Brain pericyte (primary cell): ENCODE measurements at places on chromosomes 6 and 20.

GRCh38 chr6:56526860-56527544, 115.7 kb downstream of the DST start:
- no peak for DNase-seq

DNA sequence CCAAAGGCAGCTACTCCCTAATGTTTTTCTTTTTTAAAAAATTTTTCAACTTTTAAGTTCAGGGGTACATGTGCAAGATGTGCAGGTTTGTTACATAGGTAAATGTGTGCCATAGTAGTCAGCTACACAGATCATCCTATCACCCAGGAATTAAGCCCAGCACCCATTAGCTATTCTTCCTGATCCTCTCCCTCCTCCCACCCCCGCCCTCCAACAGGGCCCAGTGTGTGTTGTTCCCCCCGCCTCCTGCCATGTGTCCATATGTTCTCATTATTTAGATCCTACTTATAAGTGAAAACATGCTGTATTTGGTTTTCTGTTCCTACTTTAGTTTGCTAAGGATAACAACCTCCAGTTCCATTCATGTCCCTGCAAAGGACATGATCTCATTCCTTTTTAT, 12.4 kb downstream of the TRIM15 start:
- no peak for DNase-seq

- DNase-seq, result no peak
Observed at GRCh38 chr20:32779500-32780211, 17.5 kb downstream of the DNMT3B start.

- no peak for DNase-seq
Observed at GRCh38 chr6:163999475-164000125, 585.1 kb downstream of the QKI start.

DNA sequence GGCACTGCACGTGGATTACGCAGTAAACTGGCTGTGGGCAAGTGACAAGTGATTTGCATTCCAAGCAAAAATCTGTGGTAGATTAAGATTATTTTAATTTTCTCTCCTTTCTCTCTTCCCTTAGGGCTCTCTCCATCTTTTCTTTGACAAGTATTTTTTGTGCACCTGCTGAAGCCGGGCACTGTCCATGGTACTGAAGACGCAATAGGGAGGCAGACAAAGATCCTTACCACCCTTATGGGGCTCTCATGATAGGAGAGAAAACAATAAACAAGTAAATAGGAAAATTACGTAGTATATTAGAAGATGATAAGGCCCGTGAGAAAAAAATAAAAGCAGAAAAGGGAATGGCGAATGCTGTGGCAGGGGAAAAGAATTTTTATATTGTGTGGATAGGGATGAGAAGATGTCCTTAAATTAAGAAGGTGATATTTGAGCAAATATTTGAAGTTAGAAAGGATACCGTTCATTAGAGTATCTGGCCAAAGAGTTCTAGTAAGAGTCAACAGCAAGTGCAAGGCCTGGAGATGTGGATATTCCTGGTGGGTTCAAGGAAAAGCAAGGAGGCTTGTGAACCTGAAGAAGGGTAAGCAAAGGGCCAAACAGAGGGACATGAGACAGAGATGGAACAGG, 146.0 kb downstream of the LAMP5 start:
- DNase-seq, result no peak

DNA sequence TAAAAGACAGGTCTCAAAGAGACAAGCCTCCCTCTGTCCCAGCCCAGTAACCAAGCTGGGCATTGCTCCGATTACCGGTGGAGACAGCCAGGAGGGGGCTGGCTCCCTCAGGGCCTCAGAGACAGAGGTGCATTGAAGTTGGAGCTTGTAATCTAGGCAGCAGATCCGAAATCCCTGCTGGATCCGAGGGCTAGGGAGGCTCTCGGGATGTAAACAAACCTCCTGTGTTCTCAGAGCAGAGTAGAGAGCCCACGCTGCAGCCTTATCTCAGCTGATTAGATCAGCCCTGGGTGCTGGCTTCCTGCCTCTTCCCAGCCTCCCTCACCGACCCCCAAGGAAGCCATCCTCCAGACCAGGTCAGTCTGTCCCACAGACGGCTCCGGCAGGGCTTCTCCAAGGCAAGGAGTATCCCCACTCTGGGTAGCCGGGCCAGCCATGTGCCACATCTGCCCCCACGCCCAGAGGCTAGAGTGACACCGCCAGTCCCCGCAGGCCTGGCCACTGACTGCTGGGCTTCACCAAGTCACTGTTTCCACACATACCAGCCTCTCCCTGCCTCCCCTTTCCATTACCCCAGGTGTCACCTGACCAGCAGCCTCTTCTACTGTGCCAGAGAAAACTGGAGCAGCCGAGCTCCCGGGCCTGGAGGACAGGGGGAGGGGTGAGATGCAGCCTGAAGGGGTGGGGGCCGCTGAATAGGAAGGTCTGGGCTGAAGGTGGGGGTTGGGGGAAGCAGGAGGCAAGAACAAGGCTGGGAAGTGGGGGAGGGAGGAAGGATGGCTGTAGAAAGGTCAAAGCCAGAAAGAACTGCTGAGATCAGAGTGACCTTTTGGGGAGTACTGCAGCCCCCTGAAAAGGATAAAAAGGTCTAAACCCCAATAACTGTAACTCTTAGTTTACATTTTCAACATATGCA, 6.0 kb downstream of the SDC4 start:
- no peak for DNase-seq

DNA sequence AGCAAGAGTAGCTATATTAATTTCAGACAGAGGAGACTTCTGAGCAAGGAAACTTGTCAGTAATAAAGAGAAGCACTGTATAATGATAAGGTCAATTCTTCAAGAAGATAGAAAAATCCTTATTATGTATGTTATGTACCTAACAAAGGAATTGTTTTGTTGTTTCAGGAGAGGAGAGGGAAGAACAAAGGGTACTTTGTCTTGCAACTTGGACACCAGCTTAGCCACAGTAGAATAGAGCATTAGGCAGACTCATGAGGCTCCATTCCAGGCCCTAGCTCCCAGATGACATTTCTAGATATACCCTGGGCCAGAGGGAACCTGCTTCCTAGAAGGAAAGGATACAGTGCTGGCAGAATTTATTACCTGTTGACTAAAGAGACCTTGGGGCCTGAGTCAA, 6.5 kb upstream of the NUS1 start:
- no peak for DNase-seq

- DNase-seq, result no peak
Observed at GRCh38 chr6:54132587-54132986, 21.3 kb downstream of the MLIP start.

DNA sequence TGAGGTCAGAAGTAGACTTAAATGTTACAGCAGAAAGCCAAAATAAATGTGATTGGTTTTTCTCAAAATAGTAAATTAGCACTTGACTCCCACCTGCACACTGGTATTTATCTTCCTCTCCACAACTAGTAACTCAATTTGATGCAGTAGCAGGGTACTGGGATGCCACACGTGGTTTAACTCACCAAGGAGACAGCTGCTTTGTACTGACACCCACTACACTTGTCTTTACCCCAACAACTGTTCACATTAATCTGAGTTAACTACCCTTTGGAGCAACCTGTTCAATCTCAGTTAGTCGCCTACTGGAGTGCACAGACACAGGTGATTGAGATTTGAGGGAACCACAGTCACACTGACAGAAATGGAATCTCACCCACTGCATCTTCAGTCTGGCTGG, 242.1 kb downstream of the PRKN start:
- DNase-seq, result no peak

- DNase-seq, result no peak
Observed at GRCh38 chr20:2899243-2899642, 26.0 kb downstream of the PTPRA start.

DNA sequence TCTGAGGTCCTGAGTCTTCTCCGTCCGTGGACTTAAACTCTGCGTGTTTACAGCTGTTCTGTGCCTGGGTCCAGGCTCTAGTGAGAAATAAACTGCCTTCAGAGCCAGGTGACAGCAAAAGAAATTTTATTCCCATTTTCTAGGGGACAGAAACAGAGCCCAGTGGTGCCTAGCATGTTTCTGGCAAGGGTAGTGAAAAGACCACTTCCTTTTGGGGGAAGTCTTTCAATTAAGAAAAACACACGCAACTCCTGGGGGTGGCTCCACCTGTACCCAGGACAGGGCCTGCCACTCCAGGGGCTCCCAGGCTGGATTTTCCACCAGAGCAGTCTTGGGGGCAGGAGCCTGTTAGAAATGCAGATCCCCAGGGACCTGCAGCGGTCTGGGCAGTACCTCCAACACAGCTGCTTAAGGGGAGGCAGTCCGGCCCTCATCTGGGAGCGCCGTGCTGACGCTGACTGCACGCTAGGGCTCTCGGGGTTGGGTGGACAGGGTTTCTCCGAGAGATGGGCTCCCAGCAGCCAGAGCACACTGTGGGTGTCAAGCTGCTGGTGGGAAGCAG, 23.0 kb upstream of the AVP start:
- DNase-seq, result no peak

DNA sequence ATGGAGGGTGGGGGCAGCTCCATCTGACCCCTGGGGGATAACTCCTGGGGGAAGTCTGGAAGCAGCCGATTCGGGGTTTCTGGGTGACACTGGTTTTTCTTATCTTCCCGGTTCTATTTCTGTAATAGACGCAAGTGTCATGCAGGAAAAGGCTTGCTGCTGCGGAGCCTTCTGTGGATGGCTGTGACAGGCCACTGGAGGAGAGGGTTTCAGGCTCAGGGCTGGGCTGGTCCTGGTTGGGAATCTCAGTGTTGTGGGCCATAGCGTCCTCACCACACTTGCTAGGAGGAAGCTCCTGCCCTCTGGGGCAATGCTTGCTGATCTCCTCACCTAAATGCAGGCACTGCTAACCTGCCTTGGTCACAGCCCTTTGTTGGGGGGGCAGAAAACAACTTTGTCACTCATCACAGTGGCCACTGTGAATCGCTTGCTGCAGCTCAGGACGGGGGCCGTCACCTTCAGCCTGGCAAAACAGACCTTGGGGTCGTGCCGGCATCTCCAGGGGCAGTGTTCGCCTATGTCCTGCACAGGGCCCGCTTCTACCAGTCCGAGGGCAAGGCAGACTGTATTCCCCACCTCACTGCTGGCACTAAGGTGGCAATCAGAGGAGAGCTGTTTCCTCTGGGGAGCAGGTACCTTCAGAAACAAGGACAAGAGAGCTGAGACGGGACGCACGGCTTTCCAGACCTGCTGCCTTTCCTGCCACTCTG, 4.4 kb upstream of the TUBB1 start:
- no peak for DNase-seq

GRCh38 chr6:158226655-158227512, 58.7 kb downstream of the GTF2H5 start:
- no peak for DNase-seq

GRCh38 chr6:3712827-3713665, 38.5 kb downstream of the PXDC1 start:
- no peak for DNase-seq

- DNase-seq, result no peak
Observed at GRCh38 chr6:51800603-51801002, 286.8 kb downstream of the PKHD1 start.
